ENCODE measurements at places on chromosomes 12 and 14.

GRCh38 chr14:77268989-77269600, 1.9 kb downstream of the NGB start:
- peak; percentile 40 for DNase-seq

- no peak for DNase-seq
Measured at GRCh38 chr12:15827136-15827535, 37.9 kb upstream of the EPS8 start.

GRCh38 chr14:102280376-102280962, 24.5 kb downstream of the MOK start:
- peak; percentile 95 for DNase-seq

DNA sequence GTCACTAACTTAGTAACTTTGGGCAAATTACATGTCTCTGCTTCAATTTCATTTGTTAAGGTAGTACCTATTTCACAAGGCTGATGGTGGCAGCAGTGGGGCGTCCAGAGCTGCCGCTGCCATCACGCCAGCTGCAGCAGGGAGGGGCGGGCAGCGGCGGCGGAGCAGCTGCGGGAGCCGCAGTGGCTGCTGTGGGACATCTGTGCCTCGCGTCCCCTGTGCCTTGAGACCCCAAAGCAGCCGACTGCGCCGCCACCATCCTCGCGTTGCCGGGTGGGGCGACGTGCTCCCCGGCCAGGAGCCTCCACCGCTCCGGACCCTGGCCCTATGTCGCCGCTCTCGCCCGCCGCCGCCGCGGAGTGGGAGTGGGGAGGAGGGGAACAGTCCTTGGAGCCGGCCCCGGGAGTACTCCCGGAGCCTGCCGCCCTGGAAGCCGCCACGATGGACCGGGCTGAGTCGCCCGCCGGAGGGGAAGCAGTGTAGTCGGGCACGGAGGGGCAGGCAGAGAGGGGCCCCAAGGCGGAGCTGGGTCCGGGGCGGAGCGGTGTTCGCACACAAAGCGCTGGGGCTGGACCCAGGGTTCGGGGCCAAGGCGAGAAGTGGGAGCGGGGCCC, 51.4 kb downstream of the A2M start:
- DNase-seq, result peak; percentile 60

DNA sequence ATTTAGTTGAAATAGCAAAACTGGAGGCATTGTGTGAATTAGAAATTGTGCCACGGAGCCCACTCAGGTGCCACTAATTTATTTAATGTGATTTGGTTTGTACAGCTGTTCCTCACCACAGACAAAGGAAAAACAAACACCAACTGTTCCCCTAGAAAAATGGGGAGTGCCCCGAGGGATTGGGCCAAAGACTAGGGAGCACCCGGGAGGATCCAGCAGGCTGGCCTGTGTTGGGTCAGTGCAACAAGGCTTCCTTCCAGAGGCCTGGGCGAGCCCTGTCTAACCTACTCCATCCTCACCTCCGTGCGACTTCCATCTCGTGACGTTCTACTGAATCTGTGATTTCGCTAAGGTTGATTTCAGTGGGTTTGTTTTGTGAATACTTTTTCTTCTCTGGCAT, 206.2 kb downstream of the CHST11 start:
- no peak for DNase-seq

- DNase-seq, result no peak
Measured at GRCh38 chr12:14564336-14564959, 3.2 kb downstream of the PLBD1 start.

DNA sequence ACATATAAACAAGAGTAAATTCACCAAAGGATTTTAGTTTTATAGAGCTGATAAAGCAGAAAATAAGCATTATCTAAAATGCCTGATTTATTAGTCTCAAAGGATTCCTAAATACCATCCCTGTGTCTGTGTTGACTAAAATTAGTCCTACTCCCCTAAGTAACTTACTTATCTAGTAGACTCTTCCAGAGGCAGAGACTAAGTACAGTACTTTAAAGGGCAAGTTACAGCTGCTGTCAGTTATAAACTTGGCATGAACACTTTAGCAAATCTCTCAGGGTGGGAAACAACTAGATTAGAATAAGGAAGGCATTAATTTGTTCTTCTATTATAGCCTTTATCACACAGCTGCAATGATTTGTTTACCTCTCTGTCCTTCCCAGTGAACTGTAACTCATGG, 46.0 kb downstream of the ATP2B1 start:
- DNase-seq, result no peak

DNA sequence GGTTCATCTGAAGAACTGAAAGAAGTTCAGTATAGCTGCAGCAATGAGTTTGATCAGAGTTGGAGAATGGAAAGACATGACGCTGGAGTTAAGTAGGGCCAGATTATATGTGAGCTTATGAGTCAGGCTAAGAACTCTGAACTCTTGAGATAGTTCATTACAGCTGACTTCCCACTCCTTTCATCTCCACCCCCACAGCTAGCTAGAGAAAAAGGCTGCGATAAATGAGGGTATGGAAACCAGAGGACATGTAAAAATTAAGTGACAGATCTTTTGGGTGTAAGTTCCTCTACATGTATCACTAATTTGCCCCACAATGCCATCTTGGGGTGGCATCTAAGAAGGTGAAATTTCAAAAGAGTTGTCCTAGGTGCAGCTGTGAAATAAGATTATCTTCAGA, 28.6 kb downstream of the PYM1 start:
- DNase-seq, result no peak

GRCh38 chr12:10121278-10121677, 8.7 kb downstream of the CLEC7A start:
- DNase-seq, result no peak

- no peak for DNase-seq
Measured at GRCh38 chr14:101481557-101481956, 79.7 kb upstream of the DIO3 start.

DNA sequence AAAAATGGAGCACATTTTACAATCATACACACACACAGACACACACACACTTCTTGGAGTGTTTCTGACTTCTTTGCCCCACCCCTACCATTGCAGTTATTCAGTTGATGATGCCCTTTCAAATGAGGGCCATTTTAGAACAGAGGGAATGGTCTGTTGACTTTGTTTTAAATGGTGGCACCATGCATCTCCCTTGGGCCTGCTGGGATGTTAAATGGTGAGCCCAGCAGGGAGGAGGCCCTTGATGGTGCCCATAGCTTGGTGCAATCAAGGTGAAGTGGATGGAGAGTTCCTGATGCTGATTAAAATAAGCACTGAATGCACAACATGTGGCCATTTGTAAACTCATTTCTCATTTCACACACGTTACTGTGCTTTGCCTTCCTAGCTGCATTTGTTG, 13.3 kb downstream of the C12orf75 start:
- DNase-seq, result no peak

GRCh38 chr14:65334765-65335410, 77.6 kb upstream of the FUT8 start:
- DNase-seq, result peak; percentile 37

- no peak for DNase-seq
Measured at GRCh38 chr14:55347040-55347439, 64.6 kb downstream of the ATG14 start.

DNA sequence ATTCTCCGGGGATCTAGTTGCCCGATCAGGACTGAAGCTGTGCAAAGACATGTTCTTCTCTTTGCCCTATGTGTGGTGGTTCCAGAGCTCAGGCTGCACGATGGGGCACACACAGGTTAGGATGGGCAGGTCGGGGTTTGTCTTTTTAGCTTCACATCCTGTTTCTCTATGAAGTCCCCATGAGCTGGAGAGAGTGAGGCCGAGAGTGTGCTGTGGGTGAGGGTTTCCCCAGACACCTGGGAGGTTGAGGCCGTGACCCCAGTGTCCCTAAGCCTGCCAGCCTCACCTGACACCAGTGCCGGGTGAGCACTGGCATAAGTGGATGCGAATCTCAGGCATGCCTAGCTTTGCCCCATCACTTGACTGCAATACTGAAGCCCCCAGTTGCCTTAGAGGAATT, 32.9 kb upstream of the IGF1 start:
- DNase-seq, result no peak

DNA sequence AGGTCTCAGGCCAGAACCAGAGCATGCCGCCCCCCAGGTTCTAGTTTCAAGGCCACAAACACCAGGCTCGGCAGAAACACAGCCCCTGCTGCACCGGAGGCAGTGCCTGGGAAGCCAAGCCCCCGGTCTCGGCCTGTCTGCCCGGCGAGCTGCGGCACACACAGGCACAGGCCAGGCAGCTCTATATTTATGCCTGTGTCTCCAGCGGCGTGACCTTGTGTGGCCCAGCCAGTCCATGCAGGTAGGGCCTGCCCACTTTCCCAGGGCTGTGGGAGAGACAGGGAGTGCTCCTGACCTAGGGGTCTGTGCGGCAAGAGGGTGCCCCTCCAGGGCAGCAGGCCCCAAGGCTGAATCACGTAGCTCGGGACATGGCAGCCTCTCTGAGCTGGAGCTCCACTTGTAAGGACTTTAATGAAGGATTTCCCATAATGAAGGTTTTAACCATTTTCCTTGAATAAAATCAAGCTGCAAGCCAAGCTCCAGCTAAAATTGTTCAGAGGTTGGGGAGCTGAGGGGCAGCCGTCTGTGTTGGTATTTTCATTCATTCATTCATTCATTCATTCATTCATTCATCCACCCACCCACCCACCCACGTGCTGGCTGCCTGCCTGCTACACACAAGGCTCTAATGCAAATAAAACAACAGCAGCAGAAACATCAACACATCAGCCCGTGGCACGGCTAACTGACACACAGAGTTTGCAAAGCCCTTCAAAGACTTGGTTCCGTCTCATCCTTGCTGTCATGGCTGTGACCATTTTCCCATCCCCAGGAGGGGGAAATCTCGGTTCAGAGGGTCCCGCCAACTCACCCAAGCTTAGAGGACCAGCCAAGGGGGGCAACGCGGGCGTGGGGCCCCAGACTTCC, 92.0 kb downstream of the RFLNA start:
- no peak for DNase-seq

DNA sequence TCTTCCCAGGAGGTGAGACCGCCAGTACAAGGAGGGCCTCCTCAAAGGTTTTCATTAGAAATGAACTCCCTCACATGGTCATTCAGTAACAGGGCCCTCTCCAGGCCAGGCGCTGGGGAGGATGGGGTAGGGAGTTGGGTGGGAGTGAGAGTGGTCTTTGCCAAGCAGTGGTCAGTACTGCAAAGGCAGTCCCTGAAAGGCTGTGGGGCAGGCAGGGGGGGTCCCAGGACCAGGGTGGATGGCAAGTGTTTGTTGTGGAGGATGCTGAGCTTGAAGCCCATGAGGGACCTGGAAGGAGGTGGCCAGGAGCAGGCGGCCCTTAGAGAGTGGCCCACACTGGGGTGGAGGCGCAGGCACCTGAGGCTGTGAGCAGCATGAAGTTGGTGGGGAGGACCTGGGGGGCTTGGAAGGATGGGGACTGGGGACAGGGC, 26.1 kb downstream of the CEP170B start:
- no peak for DNase-seq

DNA sequence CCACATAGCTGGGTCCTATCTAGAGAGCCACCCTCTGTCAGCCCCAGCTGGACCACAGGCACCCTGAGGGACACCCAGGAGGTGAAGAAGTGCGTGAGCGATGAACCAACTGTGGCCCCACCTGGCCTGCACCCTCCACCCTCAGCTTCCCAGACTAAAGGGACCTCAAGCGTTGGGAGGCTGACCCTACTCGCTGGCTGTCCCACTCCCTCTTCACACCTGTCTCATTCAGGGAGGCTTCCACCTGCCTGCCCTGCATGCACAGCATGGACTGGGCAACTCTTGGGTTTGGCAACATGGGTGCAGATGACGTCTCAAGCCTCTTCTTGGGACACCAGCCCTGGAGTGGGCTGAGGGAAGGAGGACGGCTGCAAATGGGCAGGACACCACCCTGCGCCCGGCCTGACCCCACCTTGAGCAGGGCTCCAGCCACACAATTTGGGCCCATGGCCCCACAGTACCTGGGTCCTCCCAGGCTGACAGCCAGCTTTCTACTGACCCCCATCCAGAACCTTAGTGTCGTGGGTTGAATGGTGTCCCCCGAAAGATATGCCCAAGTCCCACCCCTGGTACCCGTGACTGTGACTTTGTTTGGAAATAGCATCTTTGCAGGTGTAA, 2.1 kb downstream of the TMEM179 start:
- no peak for DNase-seq

GRCh38 chr12:118480235-118480634, 103.9 kb downstream of the SUDS3 start:
- DNase-seq, result no peak

DNA sequence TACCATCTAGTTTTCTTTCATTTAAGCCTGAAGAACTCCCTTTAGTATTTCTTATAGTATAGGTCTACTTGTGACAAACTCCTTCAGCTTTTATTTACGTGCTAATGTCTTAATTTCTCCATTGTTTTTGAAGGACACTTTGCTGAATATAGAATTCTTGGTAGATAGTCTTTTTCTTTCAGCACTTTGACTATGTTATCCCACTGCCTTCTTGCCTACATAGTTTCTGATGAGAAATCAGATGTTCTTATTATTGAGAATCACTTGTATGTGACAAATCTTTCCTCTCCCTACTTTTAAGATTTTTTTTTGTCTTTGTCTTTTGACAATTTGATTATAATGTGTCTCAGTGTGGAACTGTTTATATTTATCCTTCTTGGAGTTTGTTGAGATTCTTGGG, 5.1 kb upstream of the MIS18BP1 start:
- no peak for DNase-seq

- no peak for DNase-seq
Measured at GRCh38 chr14:22767323-22767589, 768 bp downstream of the OXA1L start.

- no peak for DNase-seq
Measured at GRCh38 chr12:89514751-89515150, 9.8 kb downstream of the GALNT4 start.

- DNase-seq, result peak; percentile 19
Measured at GRCh38 chr14:21215130-21215878, 53.9 kb downstream of the HNRNPC start.

DNA sequence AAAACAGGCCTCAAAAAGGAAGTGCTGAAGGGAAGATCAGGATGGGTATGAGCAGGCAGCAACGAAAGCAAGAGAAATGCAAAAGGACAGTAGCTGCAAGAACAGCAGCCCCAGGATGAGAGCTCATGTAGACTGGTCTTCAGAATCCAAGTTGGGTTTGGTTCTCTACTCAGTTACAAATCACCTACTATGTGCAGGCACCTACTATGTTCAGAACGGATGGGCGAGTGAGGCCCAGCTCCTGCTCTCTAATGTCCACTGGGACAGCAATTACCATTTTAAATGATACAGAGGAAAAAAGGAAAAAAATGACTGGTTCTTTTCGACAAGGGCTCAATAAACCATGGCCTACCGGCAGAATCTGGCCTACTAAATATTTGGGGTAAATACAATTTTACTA, 88.5 kb downstream of the RBM19 start:
- DNase-seq, result no peak

DNA sequence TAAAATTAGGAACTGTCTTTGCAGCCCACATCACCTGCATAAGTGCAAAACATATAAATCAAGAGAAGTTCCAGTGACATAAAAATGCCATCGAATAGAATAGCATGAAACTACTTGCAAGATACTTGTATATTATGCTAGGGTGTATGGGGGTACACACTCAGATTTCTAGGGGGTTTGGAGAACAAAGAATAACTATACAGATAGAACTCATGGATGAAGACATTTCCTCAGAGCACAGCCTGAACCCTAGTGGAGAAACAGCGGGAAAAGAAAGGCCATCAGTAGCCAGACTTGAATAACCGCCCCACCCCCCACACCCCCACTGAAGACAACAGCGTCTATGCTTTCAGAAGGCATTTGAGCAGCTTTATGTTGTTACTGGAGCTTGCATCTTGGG, 425.8 kb downstream of the NPAS3 start:
- DNase-seq, result no peak

GRCh38 chr14:20376071-20376588, 32.7 kb downstream of the PARP2 start:
- DNase-seq, result no peak

- DNase-seq, result no peak
Measured at GRCh38 chr14:29684926-29685325, 242.7 kb downstream of the PRKD1 start.

- DNase-seq, result no peak
Measured at GRCh38 chr12:108093209-108093608, 35.9 kb upstream of the WSCD2 start.

Data from bronchial epithelial cell (primary cell).